Left renal cortex interstitium (tissue), 4 donors: ENCODE measurements at places on chromosomes 11 and 22. TPM values are rescaled to one million over a fixed set of nuclear protein-coding genes. Genes with fewer than 3 reads are reported as not detected.
A peak's percentile ranks its signal among the peaks of the same experiment; 100 is the strongest.

The ATL3 gene
- 16.8 TPM for polyA plus RNA-seq

The NEU3 gene
- 9.0 TPM for polyA plus RNA-seq

The MMP12 gene
- 5.1 TPM for polyA plus RNA-seq

The UCP3 gene
- 1.4 TPM for polyA plus RNA-seq

The CSNK2A3 gene
- 1.2 TPM for polyA plus RNA-seq

The RASGRP2 gene
- polyA plus RNA-seq, result 5.2 TPM

The HBD gene
- polyA plus RNA-seq, result 2.9 TPM

The DNHD1 gene
- polyA plus RNA-seq, result 14.4 TPM

The MCAT gene
- polyA plus RNA-seq, result 27.7 TPM

The CARD16 gene
- 1.3 TPM for polyA plus RNA-seq

The CRACR2B gene
- 15.5 TPM for polyA plus RNA-seq

The PRCP gene
- 282 TPM for polyA plus RNA-seq

The GAL3ST3 gene
- 4.8 TPM for polyA plus RNA-seq

The ABCC8 gene
- 2.2 TPM for polyA plus RNA-seq

The C22orf23 gene
- polyA plus RNA-seq, result 5.8 TPM

The CAPN5 gene
- polyA plus RNA-seq, result 37.4 TPM

The TMEM191B gene
- polyA plus RNA-seq, result 0.45 TPM

The OR4C6 gene
- not detected for polyA plus RNA-seq

DNA sequence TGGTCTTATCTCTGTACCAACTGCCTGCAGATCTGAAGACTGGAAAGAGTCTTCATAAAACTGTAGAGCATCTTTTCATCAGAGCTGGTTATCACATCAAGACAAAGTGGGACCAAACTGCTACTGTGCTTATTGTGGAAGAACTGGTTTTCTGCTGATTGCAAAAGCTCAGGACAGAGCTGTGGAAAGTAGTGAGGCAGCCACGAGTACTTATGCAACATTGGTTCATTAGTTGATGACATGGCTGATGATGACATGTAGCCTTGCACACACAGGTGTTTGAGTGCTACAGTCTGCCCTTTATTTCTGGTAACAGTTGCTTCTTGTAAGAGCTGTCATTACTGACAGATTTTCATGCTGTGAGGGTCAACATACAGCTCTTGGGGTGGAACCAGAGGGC, 185.4 kb upstream of the GUCY1A2 start:
- no peak for DNase-seq

GRCh38 chr11:130826572-130826971, 89.7 kb downstream of the SNX19 start:
- DNase-seq, result no peak

DNA sequence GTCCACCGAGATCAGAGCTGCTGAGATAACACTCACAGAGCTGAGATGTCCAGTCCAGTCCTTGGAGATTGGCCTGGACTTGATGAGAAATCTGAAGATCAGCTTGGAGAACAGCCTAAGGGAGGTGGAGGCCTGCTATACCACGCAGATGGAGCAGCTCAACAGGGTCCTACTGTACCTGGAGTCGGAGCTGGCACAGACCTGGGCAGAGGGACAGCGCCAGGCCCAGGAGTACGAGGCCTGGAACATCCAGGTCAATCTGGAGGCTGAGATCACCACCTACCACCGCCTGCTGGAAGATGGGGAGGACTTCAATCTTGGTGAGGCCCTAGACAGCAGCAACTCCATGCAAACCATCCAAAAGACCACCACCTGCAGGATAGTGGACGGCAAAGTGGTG, 33.1 kb downstream of the CLTCL1 start:
- no peak for DNase-seq

GRCh38 chr22:36963302-36963701, 49.9 kb downstream of the CSF2RB start:
- no peak for DNase-seq

DNA sequence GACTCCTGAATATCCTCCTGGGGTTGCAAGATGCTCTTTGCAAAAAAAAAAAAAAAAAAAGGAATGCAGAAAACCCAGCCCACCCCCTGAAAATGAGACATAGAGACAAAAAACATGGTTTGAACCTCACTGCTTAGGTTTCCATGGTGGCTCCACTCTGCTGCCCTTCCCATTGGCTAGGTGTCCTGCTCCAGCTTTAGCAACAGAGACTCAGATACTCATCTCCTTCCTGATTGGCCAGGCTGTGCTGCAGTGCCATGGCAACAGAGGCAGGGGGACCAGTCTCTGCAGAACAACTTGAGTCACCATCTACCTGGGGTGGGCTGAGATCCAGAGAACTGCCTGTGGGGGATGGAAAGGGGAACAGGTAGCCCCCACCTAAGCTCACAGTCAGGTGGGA, 17.4 kb upstream of the YWHAH start:
- no peak for DNase-seq

DNA sequence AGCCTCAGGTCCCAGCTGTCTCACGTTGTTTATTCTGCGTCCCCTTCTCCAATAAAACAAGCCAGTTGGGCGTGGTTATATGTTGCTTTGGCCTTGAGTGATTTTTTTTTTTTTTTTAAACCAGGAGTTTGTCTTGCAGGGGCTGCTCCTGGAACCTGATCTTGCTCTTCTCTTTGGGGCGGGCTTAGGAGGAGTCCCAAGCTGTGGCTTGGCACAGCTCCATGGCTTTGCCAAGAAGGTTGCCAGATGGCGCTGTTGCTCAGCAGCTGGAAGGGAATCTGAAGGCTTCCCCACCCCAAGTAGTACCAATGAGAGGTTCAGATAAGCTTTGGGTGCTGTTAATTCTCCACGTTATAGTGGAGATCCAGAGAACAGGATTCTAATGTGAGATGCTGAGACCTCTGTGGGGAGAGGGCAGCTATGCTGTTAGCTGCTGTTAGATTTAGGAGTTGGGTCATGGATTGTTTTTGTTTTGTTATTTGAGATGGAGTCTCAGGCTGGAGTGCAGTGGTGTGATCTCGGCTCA, 2.0 kb upstream of the FERMT3 start:
- DNase-seq, result peak; percentile 77

DNA sequence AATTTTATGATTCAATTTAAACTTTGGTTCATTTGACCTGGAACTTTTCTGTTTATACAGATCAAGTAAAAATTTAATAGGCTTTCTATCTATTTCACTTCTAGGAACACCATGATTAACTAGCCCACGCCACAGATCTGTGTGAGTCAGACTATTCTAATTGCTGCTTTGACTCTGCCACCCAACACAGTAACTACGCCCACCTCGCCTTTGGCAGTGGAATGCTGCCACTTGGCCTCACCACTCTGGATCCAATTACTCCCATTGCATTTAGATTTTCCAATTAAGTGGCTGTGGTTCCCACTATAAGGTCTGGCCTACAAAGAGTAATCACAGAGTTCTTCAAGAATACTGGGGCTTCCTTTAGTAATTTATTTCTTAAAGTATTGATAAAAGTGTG, 46.6 kb upstream of the LIN7C start:
- no peak for DNase-seq

- DNase-seq, result no peak
Observed at GRCh38 chr11:115677190-115677589, 173.0 kb upstream of the CADM1 start.

GRCh38 chr11:17673951-17674350, 45.4 kb upstream of the MYOD1 start:
- no peak for DNase-seq

GRCh38 chr22:30574095-30574981, at the start of gene GAL3ST1:
TSS of gene GAL3ST1 (minus strand) at chr22:30574665. CDS start at chr22:30557392, 17,273 bp downstream.
- DNase-seq, result no peak

GRCh38 chr11:79691445-79691844, 250.6 kb upstream of the TENM4 start:
- no peak for DNase-seq

GRCh38 chr11:12075822-12076821, 34.3 kb upstream of the MICAL2 start:
- DNase-seq, result no peak

- no peak for DNase-seq
Observed at GRCh38 chr11:134554861-134555260, 142.8 kb upstream of the B3GAT1 start.

DNA sequence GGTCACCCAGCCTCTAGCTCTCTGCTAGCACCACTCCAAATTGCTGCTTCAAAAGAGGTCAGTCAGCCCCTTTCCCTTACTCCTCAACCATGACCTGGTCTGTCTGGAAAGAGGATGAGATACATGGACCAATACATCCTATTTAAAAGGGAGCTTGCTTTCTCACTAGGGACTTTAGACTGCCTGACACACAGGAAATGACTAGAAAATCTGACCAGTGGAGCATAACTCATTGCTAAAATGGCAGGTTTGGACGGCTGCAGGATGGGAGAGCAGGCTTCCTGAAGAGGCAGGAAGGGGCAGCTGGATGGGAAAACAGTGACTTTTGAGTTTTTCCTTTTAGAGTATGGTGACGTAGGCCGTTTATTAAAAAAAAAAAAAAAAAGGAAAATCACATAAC, 25.3 kb downstream of the STIM1 start:
- DNase-seq, result no peak

DNA sequence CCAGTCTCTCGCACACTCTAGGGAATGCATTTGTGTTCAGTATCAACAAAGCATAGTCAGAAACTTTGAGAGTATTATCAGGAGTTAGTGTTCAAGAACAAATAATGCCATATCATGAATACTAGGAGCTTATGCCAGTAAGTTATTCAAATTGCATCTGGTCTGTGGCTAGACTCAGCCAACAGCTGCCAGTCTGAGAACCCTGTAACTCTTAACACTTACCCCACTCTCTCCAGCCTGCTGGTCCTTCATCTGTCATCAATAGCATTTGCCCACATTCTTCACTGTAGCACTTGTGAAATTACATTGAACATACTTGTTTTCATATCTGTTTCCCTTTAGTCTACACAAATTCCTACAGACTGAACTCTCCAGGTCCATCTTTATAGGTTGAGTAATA, 1157.5 kb upstream of the RAG2 start:
- DNase-seq, result no peak

- no peak for DNase-seq
Observed at GRCh38 chr11:128488471-128488870, 98.9 kb downstream of the ETS1 start.

- no peak for DNase-seq
Observed at GRCh38 chr22:21659864-21660525, 5.8 kb upstream of the PPIL2 start.

GRCh38 chr22:45552580-45553350, 50.1 kb downstream of the FBLN1 start:
- DNase-seq, result peak; percentile 67

- no peak for DNase-seq
Observed at GRCh38 chr11:19953336-19953735, 206.9 kb downstream of the DBX1 start.

GRCh38 chr11:7486781-7487140, 1.5 kb downstream of the OLFML1 start:
- no peak for DNase-seq

GRCh38 chr11:119337581-119338317, 2.9 kb downstream of the C1QTNF5 start:
- DNase-seq, result no peak

DNA sequence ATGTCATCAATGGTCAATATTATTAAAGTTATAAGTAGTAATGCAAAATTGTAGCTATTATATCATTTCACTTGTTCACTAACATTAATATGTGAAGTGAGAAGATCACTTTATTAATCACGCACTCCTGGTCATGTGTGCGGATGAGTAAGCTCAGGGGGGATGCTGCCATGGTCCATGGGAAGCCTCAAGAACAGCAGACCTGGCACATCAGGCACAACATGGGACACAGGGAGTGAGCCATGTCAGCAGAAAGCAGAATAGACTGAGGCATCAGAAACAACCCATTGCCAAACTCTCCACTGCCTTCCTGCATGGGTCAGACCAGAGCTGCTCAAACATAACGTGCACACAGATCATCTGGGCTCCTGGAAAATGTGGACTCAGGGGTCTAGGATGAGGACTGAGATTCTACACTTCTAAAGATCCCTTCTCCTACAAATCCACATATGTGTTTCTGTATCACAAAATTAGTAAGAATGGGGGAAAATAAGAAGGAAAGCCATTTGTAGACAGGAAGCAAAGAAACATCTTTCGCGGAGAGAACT, 63.8 kb upstream of the VPREB1 start:
- no peak for DNase-seq

DNA sequence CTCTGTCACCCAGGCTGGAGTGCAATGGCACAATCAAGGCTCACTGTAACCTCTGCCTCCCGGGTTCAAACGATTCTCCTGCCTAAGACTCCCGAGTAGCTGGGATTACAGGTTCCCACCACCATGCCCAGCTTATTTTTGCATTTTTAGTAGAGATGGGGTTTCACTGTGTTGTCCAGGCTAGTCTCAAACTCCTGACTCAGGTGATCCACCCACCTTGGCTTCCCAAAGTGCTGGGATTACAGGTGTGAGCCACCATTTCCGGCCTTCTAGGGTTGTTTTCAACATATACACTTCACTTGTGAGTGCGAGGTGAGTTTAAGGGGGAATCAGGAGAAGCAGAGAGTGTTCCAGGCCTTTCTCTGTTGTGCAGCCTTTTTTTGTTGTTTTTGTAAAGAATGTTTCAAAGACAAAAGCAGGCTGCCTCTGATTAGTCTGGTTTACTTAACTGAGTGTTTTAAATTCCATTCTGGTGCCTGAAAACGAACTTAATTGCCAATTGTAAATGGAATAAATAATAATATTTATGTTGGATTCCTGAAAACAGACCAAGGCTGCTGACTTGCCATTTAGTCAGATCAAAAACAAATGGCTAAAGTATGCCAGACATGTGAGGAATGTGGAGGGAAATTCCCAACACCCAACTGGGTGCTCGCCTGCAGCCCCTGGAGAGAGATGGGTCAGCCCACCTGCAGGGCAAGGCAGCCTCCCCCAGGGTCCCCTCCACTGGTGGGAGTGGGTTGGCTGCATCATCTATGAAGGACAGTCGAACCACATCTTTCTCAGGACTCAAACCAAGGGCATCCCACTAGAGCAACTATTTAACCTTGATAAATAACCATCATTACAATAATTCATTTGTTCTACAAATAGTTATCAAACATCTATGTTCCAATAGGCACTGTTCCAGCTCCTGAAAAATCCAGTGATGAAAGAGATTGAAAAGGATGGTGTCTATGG, 4.6 kb upstream of the RANGAP1 start:
- no peak for DNase-seq

GRCh38 chr11:101949680-101950220, 33.4 kb upstream of the ANGPTL5 start:
- DNase-seq, result no peak

- DNase-seq, result no peak
Observed at GRCh38 chr11:65112546-65113360, 1.1 kb downstream of the TM7SF2 start.

- DNase-seq, result no peak
Observed at GRCh38 chr22:29712119-29712518, 7.7 kb upstream of the CABP7 start.

- no peak for DNase-seq
Observed at GRCh38 chr22:21944871-21945270, 7.8 kb downstream of the PPM1F start.

DNA sequence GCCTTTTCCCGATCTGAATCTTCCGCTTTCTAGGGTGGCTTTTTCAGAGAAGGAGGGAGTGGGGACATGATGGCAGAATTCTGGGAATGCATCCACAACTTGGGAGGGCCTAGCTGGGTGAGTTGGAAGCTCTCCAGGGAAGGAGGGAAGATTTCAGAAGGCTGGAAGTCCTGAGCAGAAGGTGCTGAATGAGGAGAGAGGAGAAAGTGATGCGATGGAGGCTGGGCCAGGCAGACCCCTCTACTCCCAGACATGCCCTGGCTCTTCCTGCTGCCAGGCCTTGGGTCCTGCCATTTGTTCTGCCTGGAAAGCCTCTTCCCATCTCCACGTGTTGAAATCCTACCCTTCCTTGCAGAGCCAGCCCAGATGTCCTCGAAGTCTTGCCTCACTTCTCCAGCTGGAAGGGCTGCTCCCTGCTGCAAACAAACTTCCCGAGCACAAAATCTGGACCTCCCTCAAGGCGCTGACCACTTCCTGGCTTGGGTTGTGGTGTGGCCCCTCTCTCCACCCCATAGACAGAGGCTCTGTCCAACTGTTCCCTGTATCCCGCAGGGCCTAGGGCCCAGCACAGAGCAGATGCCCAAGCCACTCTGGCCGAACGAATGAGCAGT, 16.8 kb downstream of the LRRC32 start:
- no peak for DNase-seq
